Stimulated activated CD4-positive, alpha-beta T cell treated with anti-CD3 and anti-CD28 coated beads, Interleukin-4, amount 100 ng/mL, for 4 hours (primary cell): ENCODE measurements at places on chromosomes 1 and 21.

GRCh38 chr1:25616095-25616986 is at the start of gene MAN1C1:
Gene MAN1C1, plus strand, starts transcription at chr1:25616791. Its CDS starts 1,007 bp downstream, at chr1:25617798.
- peak; percentile 80 for DNase-seq

DNA sequence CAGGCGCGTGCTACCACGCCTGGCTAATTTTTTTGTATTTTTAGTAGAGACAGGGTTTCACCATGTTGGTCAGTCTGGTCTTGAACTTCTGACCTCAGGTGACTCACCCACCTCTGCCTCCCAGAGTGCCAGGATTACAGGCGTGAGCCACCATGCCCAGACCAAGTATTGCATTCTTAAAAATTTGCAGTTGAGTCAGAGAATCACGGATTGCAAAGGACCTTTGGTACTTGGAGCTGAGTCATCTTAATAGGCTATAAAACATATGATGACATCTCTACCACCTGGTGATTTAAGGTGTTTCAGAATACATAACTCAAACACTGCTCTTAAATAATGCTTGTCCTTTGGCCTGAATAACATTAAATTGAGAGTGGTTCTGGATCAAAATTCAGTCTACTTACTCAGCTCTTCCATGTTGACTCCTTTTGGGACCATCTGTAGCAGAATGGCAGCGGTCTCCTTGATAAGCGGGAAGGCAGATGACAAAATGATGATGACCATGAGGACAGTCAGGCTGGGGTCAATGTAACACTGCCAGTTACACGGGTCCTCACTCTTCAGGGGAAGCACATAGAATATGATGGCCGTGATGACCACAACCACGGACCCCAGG is 10.4 kb downstream of the SLC30A10 start:
- no peak for DNase-seq

- no peak for DNase-seq
These were observed 89.1 kb upstream of the KCNK2 start for GRCh38 chr1:214993419-214993818.

- no peak for DNase-seq
These were observed 6.2 kb upstream of the OSCP1 start for GRCh38 chr1:36456391-36456928.

DNA sequence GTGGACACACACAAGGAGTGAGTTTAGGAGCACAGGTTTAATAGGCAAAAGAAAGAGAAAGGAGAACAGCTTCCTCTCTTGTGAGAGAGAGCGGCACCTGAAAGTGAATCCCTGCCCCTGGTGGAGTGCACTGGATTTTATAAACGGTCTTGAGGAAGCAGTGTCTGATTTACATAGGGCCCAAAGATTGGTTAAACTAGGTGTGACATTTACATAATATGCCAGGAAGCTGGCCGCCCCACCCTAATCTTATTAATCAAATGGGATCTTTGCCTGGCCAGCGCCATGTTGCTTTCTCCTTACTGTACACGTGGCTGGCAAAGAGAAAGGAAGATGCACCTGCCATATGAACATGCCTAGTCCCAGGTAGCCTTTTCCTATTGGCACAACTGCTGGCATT is 38.7 kb downstream of the CFH start:
- no peak for DNase-seq

GRCh38 chr1:241677201-241677600 is 25.1 kb downstream of the WDR64 start:
- DNase-seq: peak; percentile 21

GRCh38 chr1:60958001-60958400 is 124.4 kb upstream of the NFIA start:
- no peak for DNase-seq

DNA sequence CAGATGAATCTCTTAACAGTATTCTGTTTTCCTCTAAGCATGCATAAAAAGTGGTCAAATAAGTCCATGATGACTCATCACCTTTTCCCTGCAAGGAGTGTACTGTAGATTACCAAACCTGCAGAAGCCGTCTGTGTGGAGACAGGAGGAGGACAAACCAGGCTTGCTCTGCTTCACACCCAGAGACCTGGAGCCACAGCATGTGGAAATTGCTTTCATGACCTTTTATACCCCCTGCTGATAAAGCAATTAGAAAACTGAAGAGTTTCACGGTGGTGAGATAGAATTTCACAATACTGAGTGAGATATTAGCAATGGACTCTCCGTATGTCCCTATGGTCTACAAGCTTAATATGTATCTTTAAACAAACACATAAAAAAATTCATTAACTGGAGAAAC is 9.4 kb downstream of the CORT start:
- DNase-seq: no peak

DNA sequence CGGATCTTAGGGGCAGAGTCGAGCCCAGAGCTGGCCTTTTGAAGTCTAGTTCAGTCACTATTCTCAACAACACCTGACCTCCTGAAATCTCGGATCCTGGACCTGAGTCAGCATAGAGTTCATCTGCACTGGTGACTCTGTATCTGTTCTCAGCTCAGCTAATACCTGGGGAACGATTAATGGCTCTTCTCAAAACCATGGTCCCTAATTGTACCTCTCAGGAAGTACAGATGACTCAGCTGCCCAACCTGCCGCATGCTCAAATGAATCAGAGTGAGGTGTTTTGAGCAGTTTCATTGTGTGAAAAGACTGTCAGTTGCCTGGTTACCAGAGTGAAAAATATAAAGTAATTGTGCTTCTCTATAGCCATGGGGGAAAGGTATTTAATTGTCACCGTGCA is 89.2 kb downstream of the SLC35F3 start:
- DNase-seq: no peak

GRCh38 chr21:37224861-37225839 is 42.0 kb downstream of the VPS26C start:
- DNase-seq: peak; percentile 32

- DNase-seq: no peak
These were observed 29.0 kb upstream of the ARID1A start for GRCh38 chr1:26666855-26667254.

DNA sequence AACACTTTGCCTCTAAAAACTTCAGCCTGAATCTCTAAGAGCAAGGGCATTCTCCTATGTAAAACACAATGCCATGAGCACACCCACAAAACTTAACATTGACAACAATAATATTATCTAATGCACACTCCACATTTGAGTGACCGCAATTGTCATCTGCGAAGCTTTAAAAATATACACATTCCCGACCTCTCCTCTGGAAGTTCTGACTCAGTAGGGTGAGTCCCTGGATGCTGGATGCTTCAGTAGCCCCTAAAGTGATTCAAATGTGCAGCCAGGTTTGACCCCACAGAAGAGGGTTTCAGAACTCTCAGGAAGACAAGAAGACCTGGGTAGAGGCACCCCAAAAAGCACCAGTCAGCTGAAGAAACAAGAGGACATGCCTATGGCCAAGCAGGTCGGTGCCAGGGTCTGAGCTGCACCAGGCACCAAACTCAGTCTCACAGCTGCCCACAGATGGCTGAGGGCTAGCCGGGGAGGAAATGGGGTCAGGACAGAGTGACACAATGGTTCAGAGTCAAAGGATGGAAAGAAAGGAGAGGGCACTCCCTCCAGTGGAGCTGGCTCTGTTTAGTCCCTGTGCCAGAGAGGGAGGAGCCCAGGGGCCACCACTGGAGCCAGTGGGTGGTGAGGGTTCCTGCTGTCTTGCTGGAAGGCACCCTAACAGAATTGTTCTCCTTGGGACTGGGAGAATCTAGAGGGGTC is 17.4 kb downstream of the PIK3C2B start:
- DNase-seq: no peak

GRCh38 chr1:21910558-21911204 is 26.4 kb downstream of the HSPG2 start:
- DNase-seq: no peak

DNA sequence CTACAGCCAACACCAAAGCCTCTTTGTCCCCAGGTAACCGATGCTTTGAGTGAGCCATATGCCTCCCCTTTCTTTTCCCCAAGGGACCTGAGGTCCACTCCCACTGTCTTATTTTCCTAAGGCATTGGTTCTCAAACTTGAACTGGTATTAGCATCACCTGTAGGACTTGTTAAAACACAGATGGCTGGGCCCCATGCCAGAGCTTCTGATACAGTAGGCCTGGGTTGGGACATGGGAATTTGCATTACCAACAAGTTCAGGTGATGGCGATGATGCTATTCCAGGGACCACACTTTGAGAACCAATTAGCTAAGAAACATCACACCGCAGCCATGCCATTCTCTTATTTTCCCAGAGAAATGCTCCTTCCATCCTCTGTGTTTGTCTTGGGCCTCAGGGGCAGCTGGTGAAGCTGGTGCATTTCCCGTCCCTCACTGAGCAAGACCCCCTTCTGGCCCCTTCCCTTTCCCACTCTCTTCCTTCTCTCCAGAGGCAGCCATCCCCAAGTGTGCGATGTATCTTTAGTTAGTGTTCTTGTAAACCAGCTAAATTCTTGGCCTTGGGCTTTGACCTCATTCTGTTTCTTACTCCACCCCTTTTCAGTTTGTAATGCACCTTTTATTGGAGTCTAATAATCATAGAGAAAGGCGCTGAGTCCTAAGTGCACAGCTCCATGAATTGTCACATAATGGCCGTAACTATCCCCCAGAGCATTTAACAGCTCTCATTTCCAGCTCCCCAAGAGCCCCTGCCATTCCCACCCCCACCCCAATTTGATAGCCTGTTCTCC is 14.2 kb upstream of the TTC22 start:
- DNase-seq: no peak

- DNase-seq: peak; percentile 19
These were observed 35.1 kb downstream of the SLC2A1 start for GRCh38 chr1:42923367-42924081.

- DNase-seq: no peak
These were observed 18.8 kb upstream of the SCCPDH start for GRCh38 chr1:246705368-246705767.

- no peak for DNase-seq
These were observed 348.7 kb upstream of the RUNX1 start for GRCh38 chr21:35397781-35398180.

GRCh38 chr1:170410401-170411166 is 121.4 kb upstream of the GORAB start:
- no peak for DNase-seq

DNA sequence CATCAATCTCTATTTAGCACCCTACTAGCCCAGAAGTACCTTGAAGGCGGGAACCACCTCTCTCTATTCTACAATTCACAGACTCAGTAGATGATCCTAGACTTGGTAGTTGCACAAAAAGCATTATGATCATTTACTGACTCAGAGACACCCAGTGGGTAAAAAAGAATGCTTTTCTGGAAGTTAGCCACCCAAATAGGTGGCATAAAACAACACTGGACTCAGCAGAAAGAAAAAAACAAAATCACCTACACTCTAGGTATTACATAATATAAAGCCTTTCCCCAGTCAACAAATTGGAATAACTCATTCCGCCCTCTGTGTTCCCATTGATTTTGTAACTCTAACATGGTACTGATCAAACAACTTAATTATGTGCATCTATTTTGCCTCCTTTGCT is 126.3 kb downstream of the PTPN14 start:
- DNase-seq: no peak

DNA sequence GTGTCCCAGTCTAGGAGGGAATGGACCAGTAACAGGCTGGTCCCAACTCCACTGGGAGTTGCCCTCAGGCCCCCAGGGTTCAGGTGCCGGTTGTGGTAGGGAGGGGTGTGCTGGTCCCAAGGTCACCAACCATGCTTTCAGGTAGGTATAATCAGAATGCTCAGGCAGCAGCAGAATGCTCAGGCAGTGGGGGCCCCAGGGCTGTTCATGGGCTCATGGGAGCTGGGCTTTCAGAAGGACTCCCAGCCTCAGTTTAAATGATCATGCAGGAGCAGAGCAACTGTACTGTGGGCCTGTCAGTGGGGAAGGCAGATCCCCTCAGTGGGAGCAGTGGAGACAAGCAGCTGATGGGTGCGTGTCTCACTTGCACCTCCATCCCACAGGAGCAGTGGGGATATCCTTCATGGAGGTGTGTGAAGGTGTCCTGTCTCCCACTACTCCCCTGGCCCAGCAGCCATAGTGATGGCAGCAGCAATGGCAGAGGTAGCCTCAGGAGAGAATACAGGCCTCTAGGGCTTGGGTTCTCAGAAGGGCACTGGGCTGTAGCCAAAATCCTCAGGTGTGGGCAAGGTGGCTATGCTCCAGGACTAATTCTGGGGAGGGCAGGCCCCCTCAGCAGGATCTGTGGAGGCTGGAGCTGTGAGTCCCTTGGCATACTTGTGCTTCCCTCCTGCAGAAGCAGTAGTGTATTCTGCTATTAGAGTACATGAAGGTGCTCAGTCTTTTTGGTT is 917.3 kb upstream of the B3GALT2 start:
- DNase-seq: no peak

- DNase-seq: peak; percentile 19
These were observed 894 bp downstream of the EPB41 start for GRCh38 chr1:28915031-28915895.

DNA sequence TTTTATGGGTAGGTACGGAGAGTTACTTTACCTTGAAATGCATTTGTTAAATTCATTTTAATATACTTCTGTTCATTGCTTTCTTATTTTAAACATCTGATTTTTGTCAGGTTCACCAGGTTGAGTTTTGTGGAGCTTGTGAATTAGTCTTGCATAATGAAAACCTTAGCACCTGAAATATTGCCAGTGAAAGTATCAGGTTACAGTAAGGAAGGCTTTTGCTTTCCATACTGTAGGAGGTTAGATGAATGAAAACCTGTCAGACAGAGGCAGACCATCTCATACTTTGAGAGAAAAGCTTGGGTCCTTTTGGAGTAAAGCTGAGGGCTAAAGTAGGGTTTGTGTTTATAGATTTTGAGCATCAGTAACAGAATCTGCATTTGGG is 34.7 kb downstream of the THRAP3 start:
- DNase-seq: no peak

GRCh38 chr1:219812491-219813203 is 115.7 kb downstream of the SLC30A10 start:
- no peak for DNase-seq

- DNase-seq: no peak
These were observed 105.4 kb downstream of the CENPF start for GRCh38 chr1:214708321-214708955.

- DNase-seq: no peak
These were observed 235.4 kb downstream of the TPR start for GRCh38 chr1:186139701-186140100.

GRCh38 chr21:16454399-16454798 is 724.6 kb downstream of the USP25 start:
- no peak for DNase-seq
